CD4-positive, alpha-beta T cell treated with Interleukin-4 for 1 hour (primary cell): ENCODE measurements at places on chromosomes 16 and 17.

- no peak for DNase-seq
Observed at GRCh38 chr16:71648921-71649320, 22.9 kb downstream of the MARVELD3 start.

GRCh38 chr17:8105957-8106398, 12.3 kb downstream of the ALOXE3 start:
- no peak for DNase-seq

GRCh38 chr16:12819126-12820117, 15.7 kb upstream of the CPPED1 start:
- peak; percentile 71 for DNase-seq

- no peak for DNase-seq
Observed at GRCh38 chr16:47493381-47494337, 32.5 kb downstream of the PHKB start.

GRCh38 chr17:42404326-42405055, 16.2 kb upstream of the STAT3 start:
- no peak for DNase-seq

GRCh38 chr17:2190014-2190413, 113.6 kb downstream of the SMG6 start:
- DNase-seq: no peak

- peak; percentile 21 for DNase-seq
Observed at GRCh38 chr17:15171167-15172047, 93.7 kb downstream of the PMP22 start.

DNA sequence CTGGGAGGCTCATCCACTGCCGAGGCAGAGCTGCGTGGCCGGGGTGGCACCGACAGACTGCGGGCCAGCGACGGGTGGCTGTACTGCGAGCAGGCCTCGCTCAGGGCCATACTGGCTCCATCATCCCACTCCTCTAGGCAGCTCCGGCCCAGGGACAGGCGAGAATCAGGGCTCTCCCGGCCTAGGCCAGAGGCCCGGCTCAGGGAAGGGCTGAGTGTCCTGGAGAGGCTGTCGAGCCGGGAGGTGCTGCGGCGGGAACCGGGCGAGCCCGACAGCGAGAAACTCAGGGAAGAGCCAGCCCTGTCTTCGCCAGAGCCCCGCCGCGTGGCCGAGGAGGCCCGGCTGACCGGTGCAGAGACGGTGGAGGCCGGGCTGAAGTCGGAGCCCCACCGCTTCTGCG, 37.4 kb downstream of the PIPOX start:
- DNase-seq: no peak

DNA sequence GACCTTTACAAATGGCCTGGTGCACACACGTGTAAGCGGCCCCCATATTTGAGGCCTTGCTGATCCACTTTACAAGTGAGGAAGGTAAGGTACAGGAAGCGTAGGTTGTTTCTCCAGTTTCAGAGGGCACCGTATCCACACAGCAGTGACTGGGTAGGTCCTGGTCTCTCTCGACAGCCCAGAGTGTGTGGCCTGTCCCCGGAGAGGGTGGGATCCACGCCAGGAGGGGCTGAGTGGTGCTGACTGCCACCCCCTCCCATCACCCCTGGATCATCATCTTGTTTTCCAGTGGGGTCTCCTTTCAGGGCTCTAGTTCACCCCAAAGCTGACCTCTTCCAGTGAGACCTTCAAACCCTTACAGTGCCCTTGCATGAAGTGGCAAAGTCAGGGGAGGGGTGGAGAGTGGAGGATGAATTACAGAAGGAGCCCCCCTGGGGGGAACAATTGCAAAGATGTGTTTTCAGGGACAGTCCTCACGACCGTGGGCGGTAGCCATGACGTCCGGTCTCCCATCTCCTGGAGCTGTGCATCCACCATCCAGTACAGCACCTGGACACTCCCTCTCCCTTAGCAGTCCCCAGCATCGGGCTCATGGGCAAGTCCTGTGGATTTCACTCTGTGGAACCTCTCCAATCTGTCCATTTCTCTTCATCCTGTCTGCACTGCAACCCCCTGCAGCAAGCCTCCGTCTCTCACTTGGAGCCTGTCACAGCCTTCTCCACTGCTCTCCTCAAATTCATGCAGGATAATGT, 4.5 kb upstream of the BANP start:
- no peak for DNase-seq

DNA sequence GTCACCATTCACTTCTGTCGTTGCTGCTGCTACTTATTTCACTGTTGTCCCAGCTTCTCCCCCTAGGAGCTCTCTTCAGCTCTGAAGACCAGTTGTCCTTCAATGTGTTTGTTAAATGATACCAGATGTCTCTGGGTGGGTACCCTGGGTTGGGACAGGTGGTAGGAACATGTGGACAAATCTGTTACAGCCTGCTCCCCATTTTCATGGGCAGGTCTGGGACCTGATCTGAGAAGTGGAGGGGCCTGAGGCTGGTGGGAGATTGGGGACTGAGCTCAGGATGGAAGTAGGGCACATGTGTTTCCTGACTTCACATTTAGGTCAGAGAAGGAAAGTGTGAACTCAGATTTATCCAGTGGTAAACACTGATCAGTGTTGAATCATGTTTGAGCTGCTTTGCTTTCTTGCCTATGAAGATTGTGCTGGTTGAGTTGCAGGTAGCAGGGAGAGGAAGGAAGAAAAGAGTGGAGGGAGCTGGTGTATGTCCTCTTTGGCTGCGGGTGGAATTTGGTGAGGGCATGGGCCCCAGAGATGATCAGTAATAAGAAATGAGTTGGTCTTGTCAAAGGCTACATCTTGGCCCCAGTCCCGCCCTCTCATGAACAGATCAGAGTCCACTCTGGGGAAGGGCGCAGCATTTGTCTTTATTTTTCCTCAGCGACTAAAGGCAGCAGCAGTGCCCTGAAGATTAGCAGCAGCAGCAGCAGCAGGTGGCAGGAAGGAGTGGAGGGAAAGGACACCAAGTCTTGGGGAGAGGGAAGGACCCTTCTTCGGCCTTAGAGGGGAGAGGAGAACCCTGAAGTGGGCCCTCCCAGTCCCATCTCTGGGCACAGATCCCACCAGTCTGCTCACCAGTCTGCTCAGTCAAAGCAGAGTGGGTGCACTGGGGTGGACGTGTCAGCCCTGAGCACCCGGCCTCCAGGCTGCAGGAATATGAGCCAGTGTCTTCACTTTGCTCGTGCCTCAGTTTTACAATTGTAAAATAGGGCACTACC, 6.1 kb upstream of the EFTUD2 start:
- no peak for DNase-seq

DNA sequence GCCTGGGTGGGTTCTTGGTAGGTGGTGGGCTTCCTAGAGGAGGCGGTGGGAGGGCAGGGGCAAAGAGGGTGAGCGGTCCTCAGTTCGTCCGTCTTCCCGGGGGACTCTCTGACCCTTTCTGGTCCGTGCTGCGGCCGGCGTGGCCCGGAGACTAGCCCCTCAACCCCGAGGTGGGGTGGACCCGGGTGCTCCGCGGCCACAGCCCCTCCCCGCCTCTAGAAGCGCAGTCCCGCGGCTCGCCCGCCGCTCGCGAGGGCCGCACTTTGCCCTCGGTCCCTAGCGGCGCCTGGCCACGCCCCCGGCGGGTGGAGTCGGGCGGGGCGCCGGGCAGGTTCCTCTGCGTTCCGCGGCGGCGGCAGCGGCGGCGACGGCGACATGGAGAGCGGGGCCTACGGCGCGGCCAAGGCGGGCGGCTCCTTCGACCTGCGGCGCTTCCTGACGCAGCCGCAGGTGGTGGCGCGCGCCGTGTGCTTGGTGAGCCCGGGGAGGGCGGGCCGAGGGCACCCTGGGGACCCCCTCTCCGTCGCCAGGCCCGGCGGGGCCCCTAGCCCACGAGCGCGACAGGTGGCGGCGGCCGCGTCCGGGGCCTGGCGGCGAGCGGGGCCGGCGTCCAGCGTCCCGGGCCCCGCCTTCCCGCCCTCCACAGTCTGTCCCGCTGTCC, at the start of gene SYNGR2:
SYNGR2 (plus strand) TSS at position 340 of the 661 bp plus-strand sequence; CDS start at position 376, 36 bp downstream.
- peak; percentile 85 for DNase-seq

- DNase-seq: no peak
Observed at GRCh38 chr17:20092973-20093626, 83.9 kb downstream of the SPECC1 start.

GRCh38 chr17:57010487-57010886, 32.6 kb downstream of the SCPEP1 start:
- DNase-seq: no peak

- DNase-seq: no peak
Observed at GRCh38 chr16:69482410-69482991, 58.1 kb downstream of the CYB5B start.

- no peak for DNase-seq
Observed at GRCh38 chr17:46995841-46996571, 17.0 kb upstream of the RPRML start.

DNA sequence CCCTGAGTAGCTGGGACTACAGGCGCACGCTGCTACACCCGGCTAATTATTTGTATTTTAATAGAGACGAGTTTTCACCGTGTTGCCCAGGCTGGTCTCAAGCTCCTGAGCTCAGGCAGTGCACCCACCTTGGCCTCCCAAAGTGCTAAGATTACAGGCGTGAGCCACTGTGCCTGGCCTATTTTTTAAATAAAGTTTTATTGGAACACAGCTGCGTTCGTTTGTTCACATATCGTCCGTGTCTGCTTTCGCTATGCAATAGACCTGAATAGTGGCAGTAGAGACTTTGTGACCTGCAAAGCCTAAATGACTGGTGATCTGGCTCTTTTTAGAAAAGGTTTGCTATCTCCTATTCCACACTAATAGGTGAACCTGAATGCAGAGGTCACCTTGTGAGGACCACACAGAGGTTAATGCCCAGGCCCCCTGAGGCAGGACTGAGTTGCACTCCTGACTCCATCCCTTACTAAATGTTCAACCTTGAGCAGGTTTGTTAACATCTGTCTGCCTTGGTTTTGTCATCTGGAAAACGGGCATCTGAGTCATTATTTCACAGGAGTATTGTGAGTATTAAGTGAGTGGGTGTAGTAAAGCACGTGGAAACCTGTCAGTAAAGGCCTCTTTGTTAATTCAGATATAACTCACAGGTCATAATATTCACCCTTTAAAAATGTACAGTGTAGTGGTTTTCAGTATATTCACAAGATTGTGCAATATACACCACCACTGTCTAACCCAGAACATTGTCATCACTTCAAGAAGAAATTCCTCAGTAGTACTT, 157.5 kb upstream of the CACNG5 start:
- DNase-seq: no peak

GRCh38 chr16:66082424-66082823, 284.1 kb upstream of the CDH5 start:
- DNase-seq: no peak

DNA sequence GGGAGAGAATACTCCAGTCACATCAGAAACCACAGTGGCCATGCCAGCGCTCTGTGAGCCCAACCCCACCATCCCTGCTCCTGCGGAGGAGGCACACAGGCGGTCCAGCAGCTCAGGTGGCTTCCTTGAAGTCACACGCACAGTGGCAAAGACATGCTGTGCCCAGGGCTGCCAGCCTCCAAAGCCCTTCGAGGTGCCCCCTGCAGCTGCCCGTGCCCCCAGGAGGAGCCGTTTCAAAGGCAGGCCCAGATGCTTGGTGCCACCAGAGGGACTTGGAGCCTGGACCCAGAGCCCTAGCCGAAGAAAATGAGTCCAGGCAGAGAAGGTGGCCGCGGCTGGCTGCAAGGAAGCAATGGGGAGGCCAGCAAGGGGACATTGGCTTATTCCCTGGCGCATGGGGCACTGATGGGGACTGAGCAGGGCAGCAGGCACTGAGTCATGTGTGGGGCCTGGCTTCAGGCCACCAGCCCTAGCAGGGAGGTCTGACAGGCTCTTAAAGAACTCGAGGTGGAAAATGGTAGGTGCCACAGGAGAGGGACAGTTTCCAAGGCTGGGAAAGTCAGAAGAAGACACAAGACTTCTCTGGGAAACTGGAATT, 17.2 kb upstream of the CACNG1 start:
- DNase-seq: no peak

GRCh38 chr17:13384626-13385025, 217.1 kb downstream of the HS3ST3A1 start:
- DNase-seq: no peak

- no peak for DNase-seq
Observed at GRCh38 chr16:88770461-88771293, 14.3 kb downstream of the PIEZO1 start.

DNA sequence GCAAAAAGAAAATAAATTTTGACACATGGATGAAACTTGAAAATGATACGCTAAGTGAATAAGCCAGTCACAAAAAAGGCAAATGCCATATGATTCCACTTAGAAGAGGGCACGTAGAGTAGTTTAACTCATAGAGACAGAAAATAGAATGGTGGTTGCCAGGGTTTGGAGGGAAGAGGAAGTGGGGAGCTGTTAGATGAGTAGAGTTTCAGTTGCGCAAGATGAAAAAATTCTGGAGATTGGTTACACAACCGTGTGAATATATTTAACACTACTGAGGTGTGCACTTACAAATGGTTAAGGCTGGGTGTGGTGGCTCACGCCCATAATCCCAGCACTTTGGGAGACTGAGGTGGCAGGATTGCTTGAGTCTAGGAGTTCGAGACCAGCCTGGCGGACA, 93.4 kb upstream of the TMEM132E start:
- DNase-seq: no peak

DNA sequence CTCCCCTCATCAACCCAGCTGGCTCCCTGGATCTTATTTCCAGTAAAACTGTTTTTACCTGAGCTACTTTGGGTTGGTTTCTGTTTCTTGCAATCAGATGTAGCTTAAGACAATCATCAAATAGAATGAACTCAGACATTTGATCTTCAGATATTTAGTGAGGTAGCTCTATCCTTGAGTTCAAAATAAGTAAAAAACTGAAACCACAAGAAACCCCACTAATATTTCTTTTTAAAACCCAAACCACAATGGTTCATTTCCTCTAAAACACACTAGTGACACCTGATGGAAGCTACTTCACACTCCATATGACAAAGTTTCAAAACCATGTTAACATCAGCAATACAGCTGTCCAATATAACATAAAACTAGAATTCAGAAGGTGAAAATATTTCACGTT, 37.8 kb downstream of the CACNG1 start:
- DNase-seq: no peak

DNA sequence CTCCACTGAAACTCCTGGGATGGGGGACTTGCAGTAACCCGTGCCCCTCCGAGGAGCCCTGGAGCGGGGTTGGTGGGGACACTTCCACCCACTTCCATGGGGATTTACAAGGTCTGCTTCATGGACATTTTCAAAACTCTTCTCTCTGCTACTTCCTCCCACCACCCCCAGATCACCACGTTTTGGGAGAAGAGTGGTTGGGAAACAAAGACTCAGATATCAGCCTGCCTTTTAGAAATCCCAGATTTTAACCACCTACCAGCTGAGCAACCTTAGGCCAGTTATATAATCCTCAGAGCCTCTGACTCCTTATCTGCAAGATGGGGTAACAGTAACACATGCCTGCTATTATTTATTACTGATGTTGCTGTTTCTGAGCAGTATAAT, 184.8 kb downstream of the CCDC182 start:
- DNase-seq: no peak

- DNase-seq: no peak
Observed at GRCh38 chr17:79831265-79832217, 7.7 kb downstream of the CBX4 start.
